Vagina (tissue), 2 donors: ENCODE measurements at places on chromosomes 12 and 14.

GRCh38 chr14:104865631-104866441 lies 768 bp downstream of the CEP170B start:
- DNase-seq: no peak

GRCh38 chr12:115096588-115097397 lies 412.8 kb upstream of the TBX3 start:
- no peak for DNase-seq

GRCh38 chr12:110739488-110739887 lies 3.2 kb downstream of the PPP1CC start:
- no peak for DNase-seq

DNA sequence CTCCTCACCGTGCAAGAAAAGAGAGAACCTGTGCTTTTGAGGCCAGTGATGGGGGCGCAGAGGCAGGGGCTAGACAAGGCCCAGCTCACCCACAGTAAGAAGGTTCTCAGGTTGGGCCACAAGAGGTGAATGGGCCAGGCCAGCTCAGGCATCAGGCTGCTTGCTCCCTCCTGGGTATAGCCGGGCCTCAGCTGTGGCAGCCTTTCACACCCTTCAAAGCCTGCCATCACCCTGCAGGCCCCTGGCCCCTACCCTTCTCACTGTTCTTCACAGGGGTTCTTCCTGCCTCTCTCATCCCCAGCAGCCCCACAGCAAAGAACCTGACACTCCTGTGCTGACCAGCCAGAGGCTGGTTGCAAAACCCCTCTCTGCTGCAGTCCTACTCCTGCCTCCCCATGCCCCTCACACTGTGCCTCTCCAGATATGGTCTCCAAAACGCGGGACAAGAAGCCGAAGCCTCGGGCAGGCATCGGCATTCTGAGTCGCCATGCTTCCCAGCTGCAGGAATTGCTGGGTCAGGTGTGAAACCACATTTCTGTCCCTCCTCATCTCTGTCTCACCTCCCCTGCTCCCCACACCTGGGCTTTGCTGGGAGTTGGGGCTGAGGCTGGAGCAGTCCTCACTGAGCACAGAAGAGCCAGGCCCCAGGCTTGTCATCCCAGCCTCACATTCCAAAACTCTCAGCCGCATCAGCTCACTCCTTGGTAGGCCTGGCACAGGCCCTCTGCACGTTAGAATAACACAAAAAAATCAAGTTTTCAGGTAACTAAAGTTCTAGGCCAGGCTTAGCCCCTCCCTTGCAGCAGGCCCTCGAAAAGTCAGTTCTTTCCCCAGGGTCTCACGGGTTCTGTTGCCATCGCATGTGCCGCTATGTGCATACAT lies 6.9 kb upstream of the FAIM2 start:
- DNase-seq: no peak

DNA sequence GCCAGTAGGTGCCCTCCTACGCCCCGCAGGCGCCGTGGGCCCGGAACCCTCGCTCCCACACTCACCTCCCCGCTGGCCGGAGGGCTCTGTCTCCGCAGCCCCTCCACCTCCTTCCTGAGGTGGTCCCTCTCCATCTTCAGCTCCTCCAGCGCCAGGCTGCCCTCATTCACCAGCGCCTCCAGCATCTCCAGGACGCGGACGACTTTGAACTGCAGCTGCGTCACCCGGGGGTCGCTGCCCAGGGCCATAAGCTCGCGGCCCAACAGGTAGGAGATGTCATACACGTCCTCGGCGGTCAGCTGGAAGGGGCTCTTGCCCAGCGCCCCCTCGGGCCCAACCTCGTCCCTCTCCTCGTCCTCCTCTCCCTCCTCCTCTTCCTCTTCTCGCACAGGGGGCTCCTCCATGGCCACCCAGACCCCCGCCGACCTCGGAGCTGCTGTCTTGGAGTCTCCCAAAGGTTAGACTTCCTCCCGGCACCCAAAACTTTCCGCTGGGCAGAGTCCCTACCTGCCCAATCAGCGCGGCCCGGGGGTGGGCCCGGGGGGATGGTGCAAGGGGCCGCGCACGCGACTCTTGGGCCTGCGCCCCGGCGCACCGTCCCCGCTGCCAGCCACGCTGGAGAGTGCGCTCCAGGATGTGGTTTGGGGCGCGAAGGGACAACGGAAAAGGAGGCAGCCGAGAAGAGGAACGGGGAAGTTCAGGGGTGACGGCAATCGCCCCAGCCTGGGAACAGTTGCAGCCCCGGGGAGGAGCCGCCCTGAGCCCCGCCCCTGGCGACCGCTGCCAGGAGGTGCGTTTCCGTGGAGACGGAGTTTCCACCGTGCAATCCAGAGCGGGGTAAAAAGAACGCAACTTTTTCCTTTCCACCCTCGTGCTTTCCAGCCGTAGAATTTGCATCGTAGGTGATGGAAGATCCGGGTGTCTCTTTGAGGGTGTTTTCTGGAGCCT lies at the start of gene RILPL2:
Gene RILPL2 (minus strand): TSS at position 668 of the 948 bp plus-strand sequence. CDS start 264 bp downstream, at position 404.
- no peak for DNase-seq

DNA sequence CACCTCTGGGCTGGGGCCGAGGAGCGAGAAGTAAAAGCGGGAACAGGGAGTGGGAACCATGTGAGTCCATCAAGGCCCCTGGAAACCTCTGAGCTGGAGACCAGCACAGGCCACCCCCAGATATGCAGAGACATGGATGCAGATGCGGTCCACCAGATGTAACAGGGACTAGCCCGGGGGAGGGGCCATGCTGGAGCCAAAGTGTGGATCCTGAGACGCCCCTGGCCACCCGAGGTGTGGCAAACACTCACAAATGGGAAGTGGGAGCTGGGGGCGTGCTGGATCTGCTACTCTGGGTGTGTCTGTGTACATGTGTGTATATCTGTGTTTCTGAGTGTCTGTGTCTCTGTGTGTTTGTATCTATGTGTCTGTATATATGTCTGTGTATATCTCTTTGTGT lies 12.8 kb downstream of the MYL2 start:
- no peak for DNase-seq

- no peak for DNase-seq
Observed at GRCh38 chr12:93991829-93992461, 156.4 kb upstream of the PLXNC1 start.

DNA sequence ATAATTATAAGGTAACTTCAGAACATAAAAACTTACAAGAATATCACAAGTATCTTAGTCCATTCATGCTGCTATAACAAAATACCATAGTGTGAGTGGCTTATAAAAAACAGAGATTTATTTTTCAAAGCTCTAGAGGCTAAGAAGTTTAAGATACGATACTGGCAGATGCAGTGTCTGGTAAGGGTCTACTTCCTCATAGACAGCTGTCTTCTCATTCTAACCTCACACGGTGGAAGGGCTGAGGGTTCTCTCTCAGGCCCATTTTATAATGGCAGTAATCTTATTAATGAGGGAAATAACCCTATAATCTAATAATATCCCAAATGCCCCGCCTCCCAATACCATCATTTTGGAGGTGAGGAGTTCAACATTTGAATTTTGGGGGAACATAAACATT lies 23.7 kb upstream of the OSBPL8 start:
- no peak for DNase-seq

GRCh38 chr14:69529563-69529962 lies 45.0 kb downstream of the PLEKHD1 start:
- DNase-seq: no peak

DNA sequence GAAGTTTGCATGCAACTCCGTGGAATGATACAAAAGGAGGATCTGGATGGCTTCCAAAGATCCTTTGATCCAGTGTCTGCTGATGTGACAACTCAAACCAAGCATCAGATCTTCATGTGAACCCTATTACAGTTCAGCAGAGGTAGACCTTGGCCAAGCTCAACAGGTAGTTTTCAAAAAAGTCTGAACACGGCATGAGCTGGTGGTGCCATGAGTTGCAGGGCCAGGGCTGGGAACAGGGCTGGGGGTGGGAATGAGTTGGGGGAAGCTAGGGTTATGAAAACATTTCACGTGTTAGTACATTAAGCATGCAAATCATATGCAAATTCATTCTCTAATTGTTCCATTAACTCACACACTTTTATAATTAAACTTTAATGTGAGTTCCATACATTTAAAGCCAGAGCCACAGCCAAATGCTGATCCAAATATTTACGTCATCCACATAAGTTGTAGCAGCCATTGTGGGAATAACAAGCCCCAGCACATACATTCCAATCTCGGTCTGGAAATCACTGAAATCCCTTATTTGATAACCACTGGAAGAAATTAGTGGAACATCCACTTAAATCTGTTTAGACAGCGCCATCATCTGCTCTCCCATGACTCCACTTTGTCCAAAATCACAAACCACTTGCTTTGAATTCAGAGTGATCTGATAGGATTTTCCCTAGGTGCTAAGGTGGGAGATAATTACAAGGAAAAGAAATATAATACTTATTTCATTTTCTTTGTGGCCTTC lies 158.5 kb downstream of the APAF1 start:
- no peak for DNase-seq

DNA sequence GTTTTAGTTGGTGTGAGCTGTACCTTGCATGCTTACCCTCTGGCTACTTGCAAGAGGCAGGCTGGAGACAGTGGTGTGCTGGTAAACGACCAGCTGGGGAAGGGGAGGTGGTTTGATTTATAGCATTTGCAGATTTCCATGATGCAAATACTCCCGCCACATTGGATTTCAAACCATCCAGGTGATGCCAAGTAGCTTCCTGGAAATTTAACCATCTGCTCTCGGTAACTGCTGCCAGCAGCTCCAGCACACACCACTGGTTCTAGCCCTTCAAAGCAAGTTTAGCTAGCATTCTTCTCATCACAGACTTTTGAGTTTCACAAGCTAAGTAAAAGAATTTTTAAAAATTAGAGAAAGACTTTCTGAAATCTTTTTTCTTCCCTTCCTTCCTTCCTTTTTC lies 104.5 kb upstream of the AMIGO2 start:
- DNase-seq: no peak

GRCh38 chr12:51009056-51009440 lies 17.1 kb downstream of the SLC11A2 start:
- DNase-seq: no peak

GRCh38 chr12:126830778-126831680 lies 1435.9 kb upstream of the TMEM132C start:
- no peak for DNase-seq

GRCh38 chr14:60648249-60648933 lies 886 bp downstream of the SIX1 start:
- DNase-seq: no peak

DNA sequence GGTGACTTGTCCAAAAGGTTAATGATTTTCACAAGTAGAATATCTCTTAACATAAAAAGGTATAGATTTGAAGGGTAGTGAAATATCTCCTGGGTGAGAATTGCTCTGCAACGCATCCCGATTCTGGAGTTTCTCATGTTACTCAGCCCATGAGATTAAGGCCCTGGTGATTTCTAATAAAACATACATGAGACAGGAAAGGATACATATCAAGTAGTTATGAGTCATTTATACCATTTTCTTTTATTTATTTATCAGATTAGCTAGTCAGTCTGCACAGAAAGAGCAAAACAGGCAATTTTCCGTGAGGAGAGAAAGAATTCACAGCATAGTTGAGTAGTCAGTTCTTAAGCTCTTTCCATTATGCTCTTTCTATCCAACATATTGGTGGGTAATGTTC lies 535.6 kb upstream of the ATP2B1 start:
- no peak for DNase-seq
